NCI-H187 treated with DMSO at 0.1 percent for 48 hours (cell line): ENCODE measurements at places on chromosomes 3 and 15.

DNA sequence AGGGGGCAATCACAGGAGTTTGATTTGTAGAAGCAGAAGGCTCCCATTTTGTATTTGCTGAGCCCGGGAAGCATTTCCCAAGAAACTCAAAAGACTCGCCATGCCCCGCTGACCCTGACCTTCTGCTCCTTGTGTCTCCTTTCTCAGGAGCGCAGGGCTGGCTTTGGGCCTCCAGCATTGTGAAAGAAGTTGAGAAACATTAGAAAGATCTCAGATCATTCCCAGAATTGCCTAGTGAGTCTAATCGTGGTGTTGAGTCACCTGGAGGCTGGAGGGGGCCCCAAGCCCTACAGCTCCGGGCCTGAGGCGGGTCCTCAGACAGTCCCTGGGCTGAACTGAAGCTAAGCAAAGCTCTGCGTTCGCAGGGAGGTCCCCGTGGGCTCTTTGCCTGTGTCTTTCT lies 10.9 kb upstream of the PIGZ start:
- DNase-seq: no peak

- no peak for DNase-seq
These were observed 92.2 kb upstream of the AGTR1 start for GRCh38 chr3:148605521-148605920.

DNA sequence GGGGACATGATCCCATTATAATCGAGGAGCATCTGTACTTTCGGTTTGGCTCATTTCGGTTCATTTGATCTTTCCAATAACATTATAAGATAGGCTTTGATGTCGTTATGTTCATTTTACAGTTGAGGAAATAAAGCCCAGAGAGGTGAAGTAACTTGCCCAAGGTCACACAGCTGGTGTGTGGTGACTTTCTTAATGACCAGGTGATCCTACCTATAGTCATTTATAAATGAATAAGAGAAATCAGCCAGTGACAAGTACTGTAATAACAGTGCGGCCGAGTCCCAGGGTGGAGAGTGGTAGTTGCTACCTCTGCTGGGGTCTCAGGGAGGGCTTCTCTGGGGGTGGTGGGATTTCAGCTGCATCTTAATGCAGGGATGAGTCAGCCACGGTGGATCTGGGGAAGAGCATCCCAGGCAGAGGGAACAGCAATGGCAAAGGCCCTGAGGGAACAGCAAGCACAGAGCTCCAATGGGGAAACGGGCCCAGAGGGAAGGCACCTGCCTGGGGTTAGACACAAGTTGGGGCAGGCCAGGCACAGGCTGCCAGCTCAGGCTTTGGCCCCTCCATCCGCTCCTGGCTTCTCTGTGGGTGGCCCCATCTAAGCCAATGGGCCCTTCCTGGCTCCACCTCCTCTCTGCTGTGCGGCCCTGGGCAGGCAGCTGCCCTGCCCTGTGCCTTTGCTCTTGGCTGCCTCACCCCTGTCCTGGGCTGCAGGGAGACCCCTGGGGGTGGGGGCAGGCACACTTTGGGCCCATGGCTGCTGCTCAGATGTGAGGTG lies 1.1 kb upstream of the FBLN2 start:
- DNase-seq: no peak

DNA sequence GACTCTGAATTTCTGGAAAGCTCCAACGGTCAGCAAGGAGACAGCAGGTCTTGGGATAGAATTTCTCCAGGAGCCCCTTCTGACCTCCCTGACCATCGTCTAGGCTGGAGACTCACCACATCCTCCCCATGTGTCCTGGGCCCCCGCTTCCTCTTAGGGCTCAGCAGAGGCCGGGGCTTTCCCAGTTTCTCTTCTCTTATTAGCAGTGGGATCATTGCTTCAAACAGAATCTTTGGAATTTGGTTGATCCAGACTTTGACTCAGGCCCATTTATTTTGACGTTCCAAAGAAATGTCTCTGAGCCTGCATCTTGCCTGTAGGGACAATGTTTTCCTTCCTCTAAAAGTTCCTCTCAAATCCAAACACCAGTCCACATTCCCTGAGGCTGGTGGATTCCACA lies 38.4 kb upstream of the SLC6A6 start:
- no peak for DNase-seq

- DNase-seq: no peak
These were observed 189.5 kb downstream of the WDR72 start for GRCh38 chr15:53569751-53570480.

DNA sequence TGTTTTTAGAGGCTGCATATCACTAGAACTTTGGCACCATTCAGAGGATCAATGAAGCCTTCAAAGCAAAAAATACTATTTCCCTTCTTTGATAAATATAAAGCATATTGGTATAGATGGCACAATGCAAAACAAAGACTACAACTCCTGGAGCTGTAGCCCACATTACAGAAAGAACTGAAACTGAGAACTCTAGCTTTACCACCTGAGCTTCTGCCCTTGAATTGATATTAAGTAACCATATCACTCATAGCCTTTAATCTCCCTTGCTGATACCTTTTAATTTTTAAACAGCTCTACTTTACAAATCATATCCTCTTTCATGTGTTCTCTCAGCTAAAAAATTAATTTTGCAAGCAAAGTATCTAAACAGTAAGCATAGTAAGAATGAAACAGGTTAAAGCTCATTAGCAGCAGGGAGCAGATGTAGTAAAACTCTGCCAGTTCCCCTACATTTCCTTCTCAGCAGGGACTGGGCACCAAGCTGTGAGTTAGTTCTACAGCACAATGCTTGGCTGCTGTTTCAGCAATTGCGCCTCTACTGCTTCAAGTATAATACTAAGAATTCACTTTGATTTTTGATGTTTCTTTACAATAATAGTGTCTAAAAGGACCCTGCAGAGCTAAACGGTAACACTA lies 97.9 kb upstream of the NANOGP8 start:
- no peak for DNase-seq

DNA sequence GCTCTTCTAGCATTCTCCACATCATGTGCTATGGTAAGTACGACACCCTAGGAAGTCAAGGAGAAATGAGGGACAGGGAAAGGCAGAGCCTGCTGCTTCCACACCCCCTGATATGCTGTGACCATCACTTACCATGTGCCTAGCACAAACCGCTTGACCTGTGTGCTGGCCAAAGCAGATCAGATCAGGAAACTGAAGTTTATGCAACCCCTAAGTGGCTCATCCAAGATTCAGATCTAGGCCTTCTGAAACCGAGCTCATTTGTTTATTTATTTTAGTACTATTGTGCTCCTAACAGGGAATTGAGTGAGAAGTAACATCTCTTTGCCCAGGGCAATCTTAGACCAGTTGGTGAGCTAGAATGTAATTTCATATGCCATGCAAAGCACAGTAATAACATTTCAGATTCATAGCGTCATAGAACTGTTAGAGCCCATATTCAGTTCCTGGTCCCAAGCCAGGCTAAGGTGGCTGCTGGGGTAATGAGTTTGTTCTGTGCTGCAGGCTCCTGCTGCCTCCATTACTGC lies at the start of gene RTP2:
TSS of gene RTP2 (minus strand) at position 51 of the 527 bp plus-strand sequence. CDS start 429 bp downstream, outside the sequence.
- DNase-seq: no peak

DNA sequence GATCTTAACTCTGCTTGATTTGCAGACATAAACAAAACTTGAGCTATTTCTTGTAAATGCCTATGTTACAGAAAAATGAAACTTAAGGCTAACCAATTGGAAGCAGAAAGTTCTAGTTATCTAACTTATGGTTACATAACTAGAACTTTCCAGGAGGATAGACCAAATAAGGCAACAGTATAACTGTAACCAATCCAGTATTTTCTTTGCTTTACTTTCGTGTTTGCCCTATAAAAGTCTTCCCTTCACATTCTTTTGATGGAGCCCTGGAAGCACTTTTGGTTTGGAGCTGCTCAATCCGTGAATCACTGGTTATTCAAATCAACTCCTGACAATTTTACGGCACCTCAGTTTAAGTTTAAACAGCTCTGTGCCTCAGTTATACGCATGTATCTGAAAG lies 164.6 kb downstream of the SUCLG2 start:
- DNase-seq: no peak

- no peak for DNase-seq
These were observed 72.5 kb downstream of the OPA1 start for GRCh38 chr3:193665370-193665989.

DNA sequence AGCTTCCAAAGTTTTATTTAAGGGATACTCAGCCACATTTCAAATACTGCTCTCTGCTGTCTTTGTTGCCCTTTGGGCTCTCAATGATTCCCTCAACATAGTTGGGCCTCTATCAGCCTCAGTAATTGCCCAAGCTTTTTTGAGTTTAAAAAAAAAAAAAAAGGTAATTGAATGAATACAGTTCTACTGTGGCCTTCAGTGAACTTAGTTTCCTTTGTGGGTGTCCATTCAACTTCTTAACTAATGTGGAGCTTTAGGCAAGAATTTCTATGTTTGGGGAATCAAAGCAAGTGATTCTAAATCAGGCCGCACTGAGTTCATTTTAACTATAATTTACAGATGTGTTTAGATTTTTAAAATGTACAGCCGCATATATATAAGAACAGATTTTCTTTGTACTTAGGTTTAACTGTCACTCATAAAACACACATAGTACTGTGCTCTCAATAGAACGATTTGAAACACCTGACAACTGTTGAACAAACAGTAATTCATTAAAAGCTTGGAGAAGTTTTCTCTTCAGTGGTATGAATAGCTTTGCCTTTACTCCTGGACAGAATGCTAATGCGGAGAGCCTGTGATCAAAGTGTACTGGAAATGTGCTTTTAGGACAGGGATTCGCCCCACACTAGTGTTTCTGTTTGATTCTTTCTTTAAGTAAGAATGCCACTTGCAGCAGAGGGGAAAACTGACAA lies 844.9 kb upstream of the SEMA6D start:
- DNase-seq: no peak

- DNase-seq: no peak
These were observed 2.9 kb upstream of the MKRN2 start for GRCh38 chr3:12553921-12554391.

DNA sequence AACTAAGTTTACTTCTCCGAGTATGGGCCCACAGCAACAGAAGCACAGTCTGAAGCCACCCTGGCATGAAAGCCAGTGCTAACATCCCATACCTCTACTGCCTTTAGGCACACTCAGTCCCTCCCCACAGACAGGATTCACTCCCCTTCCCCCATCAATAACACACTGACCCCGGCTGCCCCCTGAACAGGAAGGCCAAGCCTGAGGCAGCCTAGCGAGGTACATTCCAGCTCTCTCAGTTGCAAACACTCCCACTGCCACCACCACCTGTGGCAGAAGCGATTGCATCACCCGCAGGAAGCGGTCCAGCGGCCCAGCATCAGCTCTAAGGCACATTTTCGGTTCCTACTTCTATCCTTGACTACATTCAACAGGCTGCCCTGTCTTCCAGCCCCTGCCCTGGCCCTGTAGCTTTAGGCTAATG lies 7.0 kb upstream of the BMF start:
- no peak for DNase-seq

DNA sequence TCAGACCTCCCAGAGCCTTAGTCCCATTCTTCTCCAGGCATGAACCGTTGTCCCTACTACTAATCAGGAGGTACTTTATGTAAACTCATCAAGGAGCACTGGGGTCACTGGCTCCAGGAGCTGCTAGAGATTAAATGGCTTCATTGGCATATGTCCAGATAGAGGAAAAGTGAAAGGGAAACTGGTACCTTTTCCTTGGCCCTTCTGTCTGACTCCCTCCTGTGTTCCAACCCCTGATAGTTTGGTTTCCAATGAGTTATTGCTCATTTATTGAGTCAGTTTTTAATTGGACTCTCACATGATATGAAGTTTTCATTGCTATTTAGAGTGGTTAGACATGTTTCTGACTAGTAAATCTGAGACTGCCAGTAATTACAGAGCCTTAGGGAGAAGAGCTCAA lies 130.5 kb upstream of the BFSP2 start:
- no peak for DNase-seq

- DNase-seq: no peak
These were observed 173.5 kb downstream of the OR4M2 start for GRCh38 chr15:22253676-22254408.

GRCh38 chr3:124923833-124924232 lies 10.7 kb downstream of the MUC13 start:
- DNase-seq: no peak

GRCh38 chr3:148865049-148865448 lies at the start of gene CPA3:
Gene CPA3, plus strand, starts transcription at chr3:148865296. Its CDS starts 12 bp downstream, at chr3:148865308.
- no peak for DNase-seq

GRCh38 chr3:29639578-29640290 lies 358.9 kb downstream of the RBMS3 start:
- no peak for DNase-seq

DNA sequence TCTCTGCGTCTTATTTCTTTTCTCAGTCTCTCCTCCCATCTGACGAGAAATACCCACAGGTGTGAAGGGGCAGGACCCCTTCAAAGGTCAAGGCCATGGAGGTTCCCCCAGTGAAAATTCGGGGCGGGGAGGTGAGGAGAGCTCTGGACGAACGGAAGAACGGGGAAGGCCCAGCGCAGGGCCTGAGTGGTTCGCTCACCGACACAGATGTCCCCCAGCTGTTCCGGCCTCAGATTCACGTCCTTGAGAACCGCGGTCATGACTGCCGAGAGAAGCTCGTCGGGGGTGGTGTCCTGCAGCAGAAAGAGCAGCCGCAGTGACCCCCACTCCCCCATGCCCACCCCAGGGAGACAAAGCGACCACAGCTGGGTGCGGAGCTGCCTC lies 542 bp downstream of the ACAA1 start:
- DNase-seq: no peak

- no peak for DNase-seq
These were observed 46.8 kb downstream of the PRICKLE2 start for GRCh38 chr3:64178419-64178818.

GRCh38 chr3:78174821-78175220 lies 1134.9 kb downstream of the ROBO2 start:
- DNase-seq: no peak

- peak; percentile 76 for DNase-seq
These were observed at the start of gene PLA2G4D for GRCh38 chr15:42094512-42094963. Gene PLA2G4D, minus strand, starts transcription at chr15:42094562. Its CDS starts 103 bp downstream, at chr15:42094459.

DNA sequence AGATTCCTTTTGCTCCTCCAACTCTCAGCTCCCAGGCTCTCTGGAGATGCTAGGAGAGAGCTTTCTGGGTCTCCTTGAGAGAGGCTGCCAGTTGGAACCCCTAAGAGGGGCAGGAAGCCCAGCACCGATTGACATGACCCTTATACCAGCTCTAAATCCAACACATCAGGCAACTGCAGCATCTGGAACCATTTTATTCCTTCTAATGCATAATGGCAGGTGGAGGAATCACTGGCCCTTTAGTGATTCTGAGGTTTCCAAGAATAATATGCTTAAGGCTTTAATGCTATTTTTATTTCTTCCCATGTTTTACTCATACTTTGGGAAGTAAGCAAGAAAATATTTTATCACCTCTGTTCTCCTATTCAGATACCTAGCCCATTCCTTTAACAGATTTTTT lies 60.3 kb upstream of the TEX264 start:
- DNase-seq: no peak
